NCI-H460 (cell line): ENCODE measurements at places on chromosomes 1 and 21. TPM values are rescaled to one million over a fixed set of nuclear protein-coding genes. Genes with fewer than 3 reads are reported as not detected.

DNA sequence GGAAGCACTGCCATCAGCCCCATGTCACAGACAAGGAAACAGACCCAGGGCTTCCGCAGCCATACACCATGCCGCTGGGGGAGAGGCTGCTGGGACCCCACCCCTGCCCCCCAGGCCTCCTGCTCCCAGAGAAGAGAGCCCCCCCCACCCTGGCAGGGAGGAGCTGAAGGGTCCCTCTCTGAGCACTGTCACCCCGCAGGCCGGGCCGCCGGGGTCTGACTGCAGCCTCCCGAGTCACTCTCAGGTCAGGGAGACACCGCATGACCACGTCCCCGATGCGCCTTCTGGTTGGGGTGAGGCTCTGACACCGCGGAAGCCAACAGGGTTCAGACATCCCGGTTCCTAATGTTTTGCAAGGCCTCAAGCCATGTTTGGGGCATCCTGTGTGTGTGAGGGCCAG lies 102.3 kb downstream of the SIK1 start:
- DNase-seq: no peak

DNA sequence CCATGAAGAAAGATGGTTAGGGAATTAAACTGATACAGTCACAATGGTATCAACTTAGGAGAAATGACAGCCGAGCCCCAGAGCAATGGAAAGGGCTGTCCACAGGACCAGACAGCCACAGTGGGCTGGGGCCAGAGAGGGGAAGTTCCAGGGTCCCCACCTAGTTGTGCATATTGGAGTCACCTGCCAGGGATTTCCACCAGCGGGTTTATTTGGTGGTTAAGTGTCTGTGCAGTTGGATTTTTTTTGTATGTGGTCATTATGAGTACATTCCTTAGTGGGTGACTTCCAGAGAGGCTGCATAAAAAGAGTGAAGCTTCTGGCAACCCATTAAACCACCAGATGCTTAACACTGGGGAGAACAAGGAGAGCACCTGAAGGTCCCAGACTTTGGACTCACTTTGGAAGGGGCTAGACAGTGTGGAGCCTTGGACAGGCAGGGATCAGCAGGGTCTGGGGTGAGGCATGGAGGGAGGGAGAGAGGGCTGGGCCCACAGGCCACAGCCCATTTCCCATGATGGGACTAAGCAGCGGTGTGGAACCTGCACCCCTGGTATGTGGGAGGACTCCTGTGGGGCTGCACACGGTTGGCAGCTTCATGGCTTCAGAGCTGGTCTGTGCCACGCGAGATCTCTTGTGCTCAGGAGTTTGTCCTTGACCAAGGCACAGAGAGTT lies 7.8 kb upstream of the PTTG1IP start:
- DNase-seq: no peak

The UMODL1 gene
- total RNA-seq: not detected in 2 replicates

The KRTAP13-2 gene
- not detected in 2 replicates for total RNA-seq

The SYT14 gene
- under 0.01 and 0.06 TPM in 2 replicates for total RNA-seq

DNA sequence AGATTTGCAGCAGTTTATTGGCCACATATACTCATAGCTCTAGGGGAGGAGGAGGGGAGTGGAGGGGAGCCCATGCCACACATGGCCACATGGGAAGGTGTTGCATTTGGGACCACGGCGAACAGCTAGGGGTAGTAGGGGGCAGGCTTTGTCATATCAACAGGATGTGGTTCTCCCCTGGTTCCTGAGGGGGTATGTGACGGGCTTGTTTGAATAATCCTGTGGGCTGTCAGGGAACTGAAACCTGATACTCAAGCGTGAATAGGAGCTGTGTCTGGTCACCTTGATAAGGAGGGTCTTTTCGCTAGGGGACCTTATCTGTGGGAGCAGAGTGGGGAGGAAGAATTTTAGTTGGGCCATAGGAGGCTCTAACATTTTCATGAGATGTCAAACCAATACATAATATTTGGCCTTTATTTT lies 264.7 kb downstream of the CTH start:
- no peak for DNase-seq

GRCh38 chr21:45258466-45258865 lies 29.2 kb downstream of the POFUT2 start:
- DNase-seq: no peak

- DNase-seq: no peak
These were observed 701.9 kb upstream of the ZP4 start for GRCh38 chr1:238592621-238593020.

DNA sequence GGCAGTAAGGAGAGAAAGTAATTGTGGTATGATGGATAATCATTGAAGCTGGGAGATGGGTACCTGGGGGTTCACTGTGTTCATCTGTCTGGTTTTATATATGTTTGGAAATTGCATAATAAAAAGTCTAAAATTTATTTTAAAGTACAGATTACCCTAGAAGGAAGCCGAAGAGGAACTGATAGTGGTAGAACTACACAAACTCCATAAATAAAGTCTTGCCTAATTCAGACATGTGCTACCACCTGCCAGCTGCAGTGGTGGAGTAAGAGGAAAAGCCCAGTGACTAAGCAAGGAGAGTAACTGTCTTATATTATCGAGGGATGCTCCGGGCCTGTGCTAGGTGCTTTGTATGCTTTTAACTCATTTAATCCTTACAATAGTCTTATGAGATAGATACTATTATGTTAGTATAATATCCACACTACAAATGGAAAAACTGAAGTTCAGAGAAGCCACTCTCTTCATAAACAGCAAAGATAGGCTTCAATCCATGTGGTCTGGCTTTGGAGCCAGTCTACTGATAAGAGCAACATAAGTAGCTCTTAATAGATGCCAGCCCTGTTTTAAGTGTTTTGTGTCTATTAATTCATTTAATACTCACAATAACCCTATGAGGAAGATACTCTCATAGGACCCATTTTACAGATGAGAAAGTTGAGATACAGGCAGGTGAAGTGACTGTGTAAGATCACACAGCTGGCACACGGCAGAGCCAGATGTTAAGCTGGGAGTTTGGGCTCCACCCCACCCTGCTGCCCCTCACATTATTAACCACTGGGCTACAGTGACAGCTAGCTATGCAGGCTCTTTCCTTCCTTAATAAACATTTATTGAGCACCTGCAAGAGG lies 56.8 kb upstream of the HNRNPU start:
- no peak for DNase-seq

The S100A6 gene
- 743 and 832 TPM in 2 replicates for total RNA-seq

- no peak for DNase-seq
These were observed 541.2 kb downstream of the PTPRU start for GRCh38 chr1:29777522-29777921.

- no peak for DNase-seq
These were observed 13.6 kb upstream of the TSPEAR start for GRCh38 chr21:44724926-44725325.

DNA sequence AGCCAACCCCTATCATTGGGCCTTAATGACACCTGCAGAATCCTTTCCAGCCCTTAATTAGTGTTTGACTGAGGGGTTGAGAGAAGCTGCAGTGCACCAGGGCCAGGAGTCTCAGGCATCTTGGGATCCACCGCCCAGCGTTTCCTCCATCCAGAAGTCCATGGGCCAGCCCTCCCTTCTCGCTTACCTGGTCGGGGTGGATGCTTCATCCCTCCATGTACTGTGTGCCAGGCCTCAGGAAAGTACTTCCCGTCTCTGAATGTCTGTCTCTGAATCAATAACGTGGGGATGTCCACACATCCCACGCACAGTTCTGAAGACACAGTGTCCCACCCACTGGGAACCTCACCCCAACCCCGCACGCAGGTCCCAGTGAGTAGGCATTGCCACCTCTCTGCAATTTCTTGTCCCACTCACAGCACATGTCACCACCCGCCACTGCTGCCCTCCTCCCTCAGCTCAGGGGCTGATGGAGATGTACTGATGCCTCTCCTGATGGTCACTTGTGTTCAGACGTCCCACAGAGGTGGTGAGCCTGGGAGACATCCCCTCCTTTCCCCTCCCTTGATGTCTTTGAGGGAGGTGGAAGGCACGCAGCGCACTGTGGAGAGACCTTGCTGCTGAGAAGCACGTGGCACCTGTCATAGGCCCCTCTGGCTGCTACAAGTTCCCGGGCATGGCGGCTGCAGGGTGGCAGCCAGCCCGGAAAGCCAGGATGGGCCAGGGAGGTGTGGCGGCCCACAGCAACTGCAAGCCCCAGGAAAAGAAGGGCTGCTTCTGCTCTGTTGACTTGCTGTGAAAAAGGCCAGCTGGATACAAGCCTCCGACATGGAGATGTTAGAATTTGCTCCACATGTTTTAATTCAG lies 29.4 kb upstream of the PRSS38 start:
- DNase-seq: no peak

GRCh38 chr1:24900486-24900849 lies 29.6 kb downstream of the RUNX3 start:
- DNase-seq: no peak

DNA sequence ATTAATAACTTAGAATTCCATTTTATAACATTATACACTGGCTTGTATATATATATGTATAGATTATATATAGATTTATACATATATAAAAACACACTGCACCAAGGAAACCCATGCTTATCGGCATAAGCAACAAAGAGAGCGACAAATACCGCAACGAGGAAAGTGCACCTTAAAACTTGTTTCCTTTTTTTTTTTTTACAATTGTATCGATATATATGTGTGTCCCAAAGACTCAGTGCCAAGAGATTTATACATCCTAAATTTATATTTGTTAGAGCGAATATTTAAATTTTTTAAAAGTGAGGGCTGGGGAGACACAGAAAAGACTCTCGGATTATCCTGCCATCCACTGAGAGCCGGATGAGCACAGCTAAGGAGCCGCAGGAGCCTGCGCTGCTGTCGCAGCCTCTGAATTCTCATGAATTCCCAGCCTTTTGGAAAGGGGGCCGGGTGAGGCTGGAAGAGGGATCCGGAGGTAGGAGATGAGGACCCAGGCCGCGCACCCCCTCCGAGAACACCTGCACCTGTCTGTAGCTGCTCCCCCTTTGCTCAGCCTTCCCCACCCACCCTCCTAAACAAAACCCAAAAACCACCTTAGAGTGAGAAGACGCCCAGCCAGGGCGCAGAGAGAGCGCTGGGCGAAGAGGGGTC lies 5.2 kb downstream of the DMRTA2 start:
- DNase-seq: no peak

DNA sequence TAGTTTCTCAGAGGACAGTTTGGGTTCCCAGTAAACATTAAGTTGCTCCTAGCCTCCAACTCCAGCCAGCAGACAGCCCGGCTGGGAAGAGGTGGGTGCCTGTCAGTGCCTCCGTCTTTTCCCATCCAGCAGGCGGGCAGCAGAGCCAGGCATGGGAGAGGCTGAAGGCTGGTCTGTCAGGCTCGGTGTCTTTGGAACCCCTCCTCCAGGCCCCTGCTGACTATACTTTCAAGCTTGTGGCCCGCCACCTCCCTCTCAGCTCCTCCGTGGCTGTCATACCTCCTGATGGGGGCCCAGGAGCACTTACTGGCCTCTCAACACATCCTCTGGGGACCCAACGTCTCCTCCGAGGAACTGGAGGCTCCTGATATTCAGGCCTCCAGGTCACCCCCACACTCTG lies 140.9 kb downstream of the ACTL8 start:
- DNase-seq: no peak

GRCh38 chr1:60133000-60133673 lies 59.6 kb upstream of the C1orf87 start:
- DNase-seq: no peak

GRCh38 chr21:46425041-46425440 lies 33.6 kb upstream of the DIP2A start:
- DNase-seq: no peak

GRCh38 chr1:180969434-180969833 lies 53.2 kb downstream of the STX6 start:
- DNase-seq: no peak

DNA sequence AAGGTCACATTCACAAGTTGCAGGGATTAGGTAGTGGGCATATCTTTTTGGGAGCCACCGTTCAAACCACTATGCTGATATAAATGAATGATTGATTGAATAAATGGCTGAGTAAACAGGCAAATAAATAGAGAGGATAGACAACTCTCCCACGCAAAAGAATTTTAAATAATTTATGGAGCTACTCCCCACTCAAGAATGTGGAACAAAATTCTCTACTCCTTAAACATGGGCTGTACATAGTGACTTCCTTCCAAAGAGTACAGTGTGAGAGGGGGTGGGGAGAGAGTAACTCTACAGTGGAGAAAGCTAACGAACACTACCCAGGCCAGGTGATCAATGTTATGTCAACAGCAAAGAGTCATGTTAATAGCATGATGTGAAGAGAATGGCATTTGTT lies 40.7 kb downstream of the KRTAP19-8 start:
- no peak for DNase-seq

GRCh38 chr1:15196807-15197530 lies 43.4 kb downstream of the TMEM51 start:
- no peak for DNase-seq

DNA sequence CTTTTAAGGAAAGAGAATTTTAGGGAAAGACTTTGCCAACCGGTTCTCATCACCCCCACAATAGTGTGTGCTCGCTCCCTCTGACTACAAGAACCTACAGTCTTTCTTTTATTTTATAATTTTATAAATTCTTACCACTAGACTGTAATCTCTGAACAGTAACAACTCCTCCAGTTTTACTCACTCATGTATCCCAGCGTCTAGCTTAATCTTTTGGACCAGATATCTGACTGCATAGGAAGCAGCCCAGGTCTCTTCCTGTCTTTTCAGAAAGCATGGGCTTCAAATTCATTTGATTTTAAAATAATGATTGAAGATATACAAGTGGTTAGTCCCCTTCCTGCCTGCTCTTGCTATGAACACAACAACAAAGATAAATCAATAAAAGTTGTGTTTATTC lies 19.0 kb upstream of the DUSP10 start:
- DNase-seq: no peak

The NBPF9 gene
- 13.0 and 17.1 TPM in 2 replicates for total RNA-seq

DNA sequence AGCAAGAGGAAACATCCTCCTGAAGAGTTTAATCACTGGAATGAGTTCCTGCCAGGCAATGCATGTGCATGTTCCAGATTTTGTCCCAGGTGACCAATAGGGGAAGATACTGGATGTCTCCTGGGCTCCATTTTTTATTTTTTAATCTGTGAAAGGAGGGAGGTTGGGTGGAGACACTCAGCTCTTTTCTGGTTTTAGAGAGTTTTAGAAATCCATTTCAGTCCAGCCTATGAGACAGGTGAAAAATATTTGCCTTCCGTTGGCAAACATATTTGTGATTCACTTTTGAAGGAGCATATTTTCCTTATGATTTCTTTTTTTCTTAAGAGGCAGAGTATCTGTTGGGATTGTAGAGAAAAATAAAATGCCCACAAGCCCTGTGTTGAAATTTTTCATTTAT lies 70.7 kb downstream of the ABCA4 start:
- DNase-seq: no peak
